ENCODE measurements at places on chromosomes 13 and 19.

GRCh38 chr19:2668175-2668763, 34.2 kb downstream of the GNG7 start:
- DNase-seq = no peak

DNA sequence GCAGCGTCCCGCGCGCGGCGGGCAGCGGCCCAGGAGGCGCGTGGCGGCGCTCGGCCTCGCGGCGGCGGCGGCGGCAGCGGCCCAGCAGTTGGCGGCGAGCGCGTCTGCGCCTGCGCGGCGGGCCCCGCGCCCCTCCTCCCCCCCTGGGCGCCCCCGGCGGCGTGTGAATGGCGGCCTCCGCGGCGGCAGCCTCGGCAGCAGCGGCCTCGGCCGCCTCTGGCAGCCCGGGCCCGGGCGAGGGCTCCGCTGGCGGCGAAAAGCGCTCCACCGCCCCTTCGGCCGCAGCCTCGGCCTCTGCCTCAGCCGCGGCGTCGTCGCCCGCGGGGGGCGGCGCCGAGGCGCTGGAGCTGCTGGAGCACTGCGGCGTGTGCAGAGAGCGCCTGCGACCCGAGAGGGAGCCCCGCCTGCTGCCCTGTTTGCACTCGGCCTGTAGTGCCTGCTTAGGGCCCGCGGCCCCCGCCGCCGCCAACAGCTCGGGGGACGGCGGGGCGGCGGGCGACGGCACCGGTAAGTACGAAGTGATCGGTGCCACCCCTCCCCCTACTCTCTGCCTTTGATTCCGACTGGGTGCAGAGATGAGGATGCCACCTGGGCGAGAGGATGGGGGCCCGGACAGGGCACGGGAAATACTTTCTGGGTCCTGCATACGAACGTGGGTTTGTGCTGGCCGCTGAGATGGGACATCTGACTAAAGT, 874 bp downstream of the TRIM28 start:
- no peak for DNase-seq

DNA sequence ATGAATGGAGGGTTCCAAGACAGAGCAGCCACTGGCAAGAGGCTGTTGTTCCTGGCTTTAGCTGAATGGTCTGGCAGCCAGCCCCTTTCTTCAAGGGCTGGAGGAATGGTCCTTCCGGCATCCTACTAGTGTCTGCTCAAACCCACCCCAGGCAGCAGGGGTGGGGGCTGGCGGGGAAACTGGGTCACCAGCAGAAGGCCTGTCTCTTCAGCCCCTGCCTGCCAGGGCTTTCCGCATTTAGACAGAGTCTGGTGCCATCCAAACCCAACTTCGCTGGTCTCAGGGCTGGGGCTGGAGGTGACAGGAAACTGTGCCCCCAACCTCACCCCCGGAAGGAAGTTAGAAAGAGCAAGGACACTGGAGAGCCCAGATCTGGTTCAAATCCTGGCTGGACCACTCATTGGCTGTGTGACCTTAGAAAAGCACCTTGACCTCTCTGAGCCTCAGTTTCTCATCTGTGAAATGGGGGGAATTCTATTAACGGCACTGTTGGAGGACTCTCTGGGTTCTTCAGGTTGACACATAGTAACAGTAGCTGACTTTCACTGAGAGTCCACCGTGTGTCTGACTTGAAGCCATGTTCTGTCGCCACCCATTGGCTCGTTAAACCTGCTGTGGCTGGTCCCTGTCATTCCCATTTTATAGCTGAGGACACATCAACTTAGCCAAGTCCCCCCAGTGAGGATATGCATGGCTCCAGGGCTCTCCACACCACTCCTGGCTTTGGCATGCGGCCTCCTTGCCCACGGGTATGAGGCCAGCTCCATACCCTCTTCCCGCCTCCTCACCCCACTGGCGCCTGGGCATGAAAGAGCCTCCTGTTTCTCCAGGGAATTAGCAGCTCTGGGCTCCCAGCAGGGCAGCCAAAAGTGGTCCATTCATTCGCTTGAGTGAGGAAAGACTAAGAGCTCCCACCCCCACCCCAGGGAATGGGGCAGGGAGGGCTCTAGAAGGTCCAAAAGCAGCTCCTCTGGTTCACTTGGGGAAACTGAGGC, 2.5 kb upstream of the NR2C2AP start:
- no peak for DNase-seq

DNA sequence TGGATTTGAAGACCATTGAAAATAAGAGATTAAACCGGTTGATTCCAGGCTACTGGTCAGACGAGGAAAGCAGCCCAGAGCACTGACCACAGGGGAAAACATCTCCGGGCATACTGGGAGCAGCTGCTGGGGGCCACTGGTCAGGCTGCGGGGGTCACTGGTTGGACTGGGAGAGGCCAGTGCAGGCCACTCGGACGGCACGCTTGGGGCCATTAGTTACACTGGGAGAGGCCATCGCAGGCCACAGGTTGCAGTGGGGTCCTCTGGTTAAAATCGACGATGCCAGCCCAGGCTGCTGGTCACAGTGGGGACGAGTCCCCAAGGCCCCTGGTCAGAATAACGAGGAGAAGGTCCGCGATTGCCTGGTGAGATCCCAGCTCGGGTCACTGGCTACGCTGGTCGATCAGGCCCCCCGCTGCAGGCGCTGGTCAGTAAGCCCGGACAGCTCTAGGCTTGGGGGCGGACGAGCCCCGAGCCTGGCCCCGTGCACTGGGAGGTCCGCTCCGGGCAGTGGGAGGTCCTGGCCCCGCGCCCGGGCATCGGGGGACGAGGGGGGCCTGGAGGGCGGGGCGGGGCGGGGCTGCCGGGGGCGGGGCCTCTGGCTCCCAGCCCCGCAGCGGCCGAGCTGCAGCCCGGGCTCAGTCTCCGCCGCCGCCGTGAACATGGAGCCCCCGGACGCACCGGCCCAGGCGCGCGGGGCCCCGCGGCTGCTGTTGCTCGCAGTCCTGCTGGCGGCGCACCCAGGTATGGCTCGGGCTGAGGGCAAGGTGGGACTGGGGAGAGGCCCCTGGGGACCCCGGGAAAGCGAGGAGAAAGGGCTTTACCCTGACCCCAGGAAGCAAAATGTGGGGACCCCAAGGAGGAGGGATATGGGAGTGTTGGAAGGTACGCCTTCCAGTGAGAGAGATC, at the start of gene BCAM:
Gene BCAM (plus strand): TSS at position 641 of the 909 bp plus-strand sequence. CDS start 22 bp downstream, at position 663.
- DNase-seq = peak; percentile 5

- no peak for DNase-seq
Measured at GRCh38 chr13:80603351-80603750, 262.4 kb upstream of the SPRY2 start.

DNA sequence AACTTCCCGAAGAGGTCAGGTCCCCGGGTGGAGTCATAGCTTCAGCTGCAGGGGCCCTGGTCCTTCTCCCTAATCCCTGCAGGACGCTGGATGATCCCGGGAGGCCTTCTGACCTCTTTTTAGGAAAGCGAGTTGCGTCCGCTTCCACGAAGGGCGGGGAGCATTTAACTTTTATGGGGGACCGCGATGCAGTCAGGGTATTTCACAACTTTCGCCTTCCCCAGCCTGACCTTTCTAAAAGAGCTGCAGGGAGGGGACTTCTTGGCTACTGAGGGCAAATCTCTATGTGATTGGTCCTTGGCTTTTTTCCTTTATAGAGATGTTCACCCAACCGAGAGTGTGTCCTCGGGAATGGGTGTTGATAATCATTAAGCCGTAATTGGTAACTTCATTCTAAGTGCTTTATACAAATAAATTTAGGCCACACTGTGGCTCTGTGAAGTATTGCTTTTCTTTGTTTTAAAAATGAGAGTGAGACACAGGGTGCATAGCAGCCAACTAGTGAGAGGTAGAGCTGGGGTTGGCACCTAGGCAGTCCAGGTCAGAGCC, 778 bp downstream of the ZNF230 start:
- DNase-seq = no peak

DNA sequence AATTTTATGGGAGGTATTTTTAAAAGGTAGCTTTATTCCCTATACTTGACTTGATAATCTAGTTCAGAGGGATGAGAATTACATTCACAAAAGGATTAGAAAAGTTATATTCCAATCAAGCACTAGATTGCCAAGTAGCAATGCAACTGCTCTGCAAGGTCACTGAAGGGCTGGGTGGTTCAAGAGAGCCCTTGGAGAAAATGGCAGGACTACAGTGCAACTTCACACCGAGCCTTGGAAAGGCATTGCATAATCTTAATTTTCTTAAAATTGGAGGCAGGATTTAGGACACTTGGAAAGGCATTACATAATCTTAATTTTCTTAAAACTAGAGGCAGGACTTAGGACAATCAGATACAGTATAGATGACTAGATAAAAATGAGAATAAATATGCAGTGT, 315.9 kb downstream of the DCT start:
- no peak for DNase-seq

- peak; percentile 47 for DNase-seq
Measured at GRCh38 chr19:10420444-10421239, at the start of gene PDE4A. TSS of gene PDE4A (plus strand) at chr19:10420538. CDS start at chr19:10420765, 227 bp downstream.

DNA sequence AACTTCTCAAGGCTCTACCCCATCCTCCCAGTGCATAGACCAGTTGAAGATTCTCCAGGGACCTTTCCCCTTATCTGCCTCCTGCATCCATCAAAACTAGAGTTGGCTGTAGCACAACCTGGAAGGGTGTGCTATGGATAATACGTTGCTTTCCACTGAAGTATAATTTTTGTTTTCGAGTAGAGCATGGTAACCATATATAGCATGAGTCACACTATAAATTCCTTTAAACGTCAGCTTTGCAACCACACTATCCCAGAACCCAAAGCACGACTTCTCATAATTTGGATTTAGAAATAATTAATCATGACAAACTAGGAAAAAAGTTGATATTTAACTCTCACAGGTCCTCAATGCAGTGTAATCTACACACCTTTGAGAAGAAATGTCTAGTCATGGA, 138.3 kb upstream of the NBEA start:
- DNase-seq = no peak

GRCh38 chr19:3904233-3904632, 23.7 kb downstream of the ATCAY start:
- DNase-seq = no peak

GRCh38 chr13:30607908-30608307, 9.8 kb upstream of the USPL1 start:
- peak; percentile 69 for DNase-seq

DNA sequence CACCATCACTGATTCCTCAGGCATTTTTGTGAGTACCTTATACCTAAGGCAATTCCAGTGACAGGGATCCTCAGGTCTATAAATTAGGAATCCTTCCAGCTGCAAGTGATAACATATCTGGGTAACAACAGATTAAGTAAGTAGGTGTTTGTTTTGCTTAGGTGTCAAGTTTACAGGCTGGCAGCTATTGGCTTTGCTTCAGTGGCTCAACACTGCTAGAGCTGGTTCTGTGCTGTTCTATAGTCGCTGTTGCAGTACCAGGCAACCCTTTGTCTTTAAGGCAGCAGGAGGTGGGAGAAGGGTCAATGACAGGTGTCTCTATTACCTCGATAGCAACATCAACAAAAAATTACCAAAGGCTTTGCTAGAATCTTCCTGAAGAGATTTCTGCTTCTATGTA, 27.0 kb downstream of the SLC10A2 start:
- no peak for DNase-seq
